Activated CD4-positive, alpha-beta T cell treated with anti-CD3 and anti-CD28 coated beads for 1 hour (primary cell): ENCODE measurements at places on chromosomes 6 and 20.

DNA sequence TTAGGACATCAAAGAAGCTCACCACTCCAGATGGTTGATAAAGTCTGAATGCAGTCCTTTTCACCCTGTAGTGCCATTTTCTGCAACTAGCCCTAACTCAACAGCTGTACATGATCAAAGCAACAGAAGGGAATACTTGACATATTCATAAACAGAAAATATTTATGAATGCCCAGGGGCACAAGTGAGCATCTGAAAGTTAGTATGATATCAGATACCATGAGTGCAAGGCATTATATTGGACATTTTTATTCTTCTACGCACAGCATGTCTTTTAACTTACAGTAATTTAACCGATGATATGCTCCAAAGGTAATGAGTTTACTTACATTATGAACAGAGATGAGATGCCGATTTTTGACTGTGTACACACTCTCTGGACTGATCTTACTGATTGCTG is 142.0 kb downstream of the MCHR2 start:
- no peak for DNase-seq

DNA sequence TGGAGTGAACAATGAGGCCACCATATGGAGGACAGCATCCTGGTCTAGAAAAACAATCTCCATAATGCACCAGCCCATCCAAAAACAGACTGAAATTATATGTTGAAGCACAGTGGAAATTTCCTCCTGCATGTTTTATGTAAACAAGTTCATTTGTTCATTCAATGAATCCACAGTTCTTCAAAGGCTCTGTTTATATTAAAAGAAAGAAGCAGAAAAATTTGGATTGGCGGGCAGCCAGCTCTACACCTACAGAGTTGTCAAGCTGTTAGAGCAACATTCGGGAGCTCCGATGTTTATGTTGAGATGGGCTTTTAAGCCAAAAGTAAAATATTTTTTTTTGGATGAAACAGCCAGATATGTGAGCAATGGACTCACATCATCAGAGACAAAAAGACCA is 395.3 kb upstream of the SULF2 start:
- no peak for DNase-seq

DNA sequence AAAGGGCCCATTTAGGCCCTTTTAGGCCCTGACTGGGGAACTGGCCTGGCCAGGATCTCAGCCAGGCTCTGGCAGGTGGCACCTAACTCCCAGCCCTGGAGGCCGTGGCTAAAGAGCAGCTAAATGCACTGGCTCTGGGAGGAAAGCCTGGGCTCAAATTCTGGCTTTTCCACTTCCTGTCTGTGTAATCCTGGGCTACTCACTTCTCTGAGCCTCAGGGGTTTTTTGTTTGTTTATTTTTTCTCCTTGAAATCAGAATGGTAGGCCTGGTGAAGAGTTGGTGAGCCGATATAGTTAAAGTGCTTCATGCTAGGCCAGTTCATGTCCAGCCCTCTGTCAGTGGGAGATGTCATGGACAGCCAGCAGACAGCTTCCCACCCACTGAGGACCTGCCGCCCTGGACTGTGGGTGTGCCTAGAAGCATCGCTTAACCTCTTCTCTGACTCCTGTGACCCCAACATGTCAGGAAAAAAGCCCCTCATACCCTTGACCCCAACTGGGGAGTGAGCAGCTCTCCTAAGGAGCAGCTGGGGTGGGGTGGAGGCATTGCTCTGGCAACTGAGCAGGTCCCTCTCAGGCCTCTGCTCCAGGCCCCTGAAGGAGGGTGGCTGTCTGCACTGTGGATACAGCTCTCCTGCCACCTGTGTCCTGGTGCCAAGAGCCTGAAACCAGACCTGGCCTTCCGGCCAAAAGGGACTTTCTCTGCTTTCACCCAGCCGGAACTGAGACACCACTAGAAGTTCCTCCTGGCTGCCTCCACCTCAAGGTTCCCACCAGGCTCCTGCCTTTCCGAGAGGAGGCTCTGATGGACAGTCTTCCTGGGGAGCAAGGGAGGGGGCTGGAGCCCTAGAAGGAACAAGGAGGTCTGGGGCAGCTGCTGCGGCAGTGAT is 57.2 kb upstream of the MYL9 start:
- DNase-seq, result no peak

DNA sequence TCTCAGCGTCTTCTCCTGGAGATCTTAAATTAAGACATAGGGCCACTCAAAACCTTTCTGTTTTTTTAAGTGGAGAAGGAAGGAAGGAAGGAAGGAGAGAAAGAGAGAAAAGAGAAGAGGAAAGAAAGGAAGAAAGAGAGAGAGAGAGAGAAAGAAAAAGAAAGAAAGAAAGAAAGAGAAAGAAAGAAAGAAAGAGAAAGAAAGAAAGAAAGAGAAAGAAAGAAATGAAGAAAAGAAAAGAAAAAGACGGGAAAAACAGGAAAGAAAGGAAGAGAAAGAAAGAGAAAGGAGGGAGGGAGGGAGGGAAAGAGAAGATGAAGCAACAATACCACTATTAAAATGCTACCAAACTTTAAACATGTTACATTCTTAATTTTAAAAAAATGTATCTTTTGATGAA is 336.5 kb upstream of the ARID1B start:
- no peak for DNase-seq

GRCh38 chr6:24901698-24902328 is 33.9 kb downstream of the RIPOR2 start:
- no peak for DNase-seq

DNA sequence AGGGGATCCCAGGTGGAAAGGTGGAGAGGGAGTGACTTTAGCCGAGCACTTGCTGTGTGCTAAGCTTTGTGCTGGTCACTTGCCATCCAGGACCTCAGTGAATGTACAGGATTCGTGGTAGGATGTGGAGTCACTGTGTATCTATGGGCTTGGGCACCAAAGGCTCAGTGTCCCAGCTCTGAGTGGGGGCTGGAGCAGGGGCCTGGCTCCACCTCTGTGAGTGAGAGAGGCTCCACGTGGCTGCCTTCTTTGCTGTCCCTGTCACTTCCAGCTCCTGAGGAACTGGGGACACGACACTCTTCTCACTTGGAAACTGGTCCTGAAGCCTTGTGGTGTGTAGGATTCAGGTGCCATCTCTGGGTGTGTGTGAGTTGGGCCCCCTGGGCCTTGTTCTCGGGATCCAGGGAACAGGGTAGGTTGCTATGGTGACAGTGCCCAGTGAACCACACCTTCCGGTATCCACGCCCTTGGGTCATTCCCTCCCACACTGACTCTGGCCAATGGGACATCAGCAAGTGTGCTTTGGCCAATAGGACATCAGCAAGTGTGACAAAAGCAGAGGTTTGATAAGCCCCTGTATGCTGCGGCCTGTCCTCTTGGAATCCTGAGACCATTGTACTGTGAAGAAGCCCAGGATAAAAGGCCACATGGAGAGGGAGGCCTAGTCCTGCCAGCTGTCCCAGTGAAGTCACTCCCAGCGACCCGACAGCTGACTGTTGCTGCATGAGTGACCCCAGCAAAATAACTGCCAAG is 87.7 kb downstream of the CDH22 start:
- no peak for DNase-seq

GRCh38 chr20:63082939-63083735 is 76.4 kb upstream of the BHLHE23 start:
- DNase-seq, result no peak

DNA sequence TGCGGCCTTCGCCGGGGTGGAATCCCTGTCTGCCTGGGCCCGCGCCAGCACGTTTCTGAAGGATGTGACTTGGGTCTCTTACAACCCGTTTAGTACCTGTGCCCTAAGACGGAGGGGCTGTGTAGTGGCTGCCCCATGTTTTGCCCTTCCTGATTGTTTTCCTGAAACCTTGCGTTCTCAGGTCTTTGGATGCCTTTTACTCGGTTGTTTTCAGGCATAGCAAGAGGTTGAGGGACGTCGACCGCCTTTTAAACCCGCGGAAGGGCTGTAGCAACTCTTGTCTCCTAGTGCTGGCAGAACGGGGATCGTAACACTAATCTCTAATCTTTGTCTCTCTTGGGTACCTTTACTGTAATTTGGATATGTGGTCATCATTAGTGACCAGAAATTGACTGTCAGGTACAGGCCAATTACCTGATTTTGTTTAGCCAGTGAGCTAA is 706 bp upstream of the NANP start:
- no peak for DNase-seq

GRCh38 chr20:5069141-5069806 is 50.5 kb downstream of the PCNA start:
- DNase-seq, result no peak

DNA sequence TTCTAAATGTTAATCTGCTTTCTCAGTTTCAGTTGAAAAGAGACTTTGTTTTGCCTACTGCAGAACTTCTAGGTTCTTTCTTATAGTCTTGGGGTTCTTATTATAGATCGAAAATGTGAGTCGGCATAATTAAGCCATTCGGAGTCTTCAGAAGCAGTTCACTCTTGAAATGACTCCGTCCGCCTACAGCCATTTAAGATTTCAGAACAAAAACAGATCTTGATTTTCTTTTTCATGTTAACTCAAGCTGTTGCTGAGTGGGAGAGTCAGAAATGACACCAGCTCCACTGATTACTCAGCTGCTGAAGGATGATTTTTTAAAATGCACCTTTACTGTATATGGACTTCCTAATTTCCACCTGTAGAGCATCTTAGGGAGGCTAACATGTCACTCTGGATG is 15.9 kb downstream of the PRDM1 start:
- no peak for DNase-seq

- no peak for DNase-seq
These were observed 326.2 kb upstream of the SPTLC3 start for GRCh38 chr20:12682613-12683012.

DNA sequence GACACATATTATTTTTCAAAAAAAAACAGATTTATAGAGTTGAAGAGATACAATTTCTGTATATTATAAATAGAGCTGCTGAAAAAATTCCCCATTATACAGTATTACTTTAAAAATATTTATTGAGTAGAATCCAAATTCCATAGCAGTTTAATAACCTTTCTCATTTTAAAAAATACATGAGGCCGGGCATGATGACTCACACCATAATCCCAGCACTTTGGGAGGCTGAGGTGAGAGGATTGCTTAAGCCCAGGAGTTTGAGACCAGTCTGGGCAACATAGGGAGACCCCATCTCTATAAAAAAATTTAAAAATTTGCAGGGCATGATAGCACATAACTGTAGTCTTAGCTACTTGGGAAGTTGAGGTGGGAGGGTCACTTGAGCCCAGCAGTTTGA is 13.0 kb downstream of the ATRN start:
- DNase-seq, result no peak

- no peak for DNase-seq
These were observed 10.8 kb upstream of the EFCAB8 start for GRCh38 chr20:32847964-32848363.

DNA sequence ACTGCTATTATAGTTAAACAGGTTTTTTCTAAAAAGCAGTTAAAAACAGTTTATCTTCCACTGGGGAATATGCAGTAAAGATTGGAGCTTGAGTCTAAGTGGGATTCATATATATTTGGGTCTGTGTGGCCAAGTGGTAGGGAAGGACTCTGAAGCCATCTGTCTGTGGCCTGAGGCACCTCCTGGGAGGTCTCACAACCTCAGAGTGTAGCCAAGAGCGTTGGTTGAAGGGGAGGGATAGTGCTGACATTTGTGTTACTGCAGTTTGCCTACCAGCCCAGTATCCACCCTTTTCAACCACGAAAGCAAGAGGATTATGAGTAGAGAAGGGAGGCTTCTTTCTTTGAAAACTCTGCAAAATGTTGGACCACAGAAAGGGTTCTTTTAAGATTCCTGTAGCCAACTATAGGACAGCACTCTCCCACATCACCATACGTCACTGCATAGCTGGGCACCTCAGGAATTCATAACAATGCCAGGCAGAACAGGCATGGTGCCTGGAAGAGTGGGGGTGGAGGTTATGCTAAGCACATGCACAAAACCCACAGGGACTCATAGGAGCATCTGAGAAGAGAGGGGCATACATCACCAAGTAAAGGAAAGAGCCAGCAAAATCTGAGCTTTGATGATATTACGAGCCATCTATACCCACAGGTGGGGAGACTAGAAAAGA is 90.5 kb upstream of the HEY2 start:
- DNase-seq, result no peak

- DNase-seq, result peak; percentile 56
These were observed 1.4 kb downstream of the STAU1 start for GRCh38 chr20:49186535-49187329.

- peak; percentile 66 for DNase-seq
These were observed 113.9 kb upstream of the PRSS16 start for GRCh38 chr6:27133281-27134227.

DNA sequence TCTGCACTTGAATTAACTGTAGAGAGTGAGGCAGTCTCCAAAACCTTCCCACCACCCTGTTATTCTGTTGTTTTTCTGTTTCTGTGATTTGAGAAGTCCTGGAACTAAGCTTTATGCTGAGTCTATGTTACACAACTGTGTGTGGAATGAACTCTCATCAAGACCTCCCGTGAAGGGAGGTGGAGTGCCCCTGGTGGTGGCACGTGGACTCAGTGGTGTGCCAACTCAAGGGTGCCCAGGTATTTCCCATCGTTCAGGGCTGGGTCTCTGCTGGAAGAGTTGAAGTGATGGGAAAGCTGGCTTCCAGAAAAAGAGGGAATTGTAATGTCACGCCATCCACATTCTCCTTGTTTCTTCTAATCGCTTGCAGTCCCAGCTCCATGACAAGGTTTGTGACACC is 374.2 kb downstream of the SMOC2 start:
- DNase-seq, result no peak

- no peak for DNase-seq
These were observed 38.1 kb upstream of the HLA-E start for GRCh38 chr6:30450909-30451841.

- DNase-seq, result no peak
These were observed 693 bp downstream of the FAM50B start for GRCh38 chr6:3849681-3850450.

DNA sequence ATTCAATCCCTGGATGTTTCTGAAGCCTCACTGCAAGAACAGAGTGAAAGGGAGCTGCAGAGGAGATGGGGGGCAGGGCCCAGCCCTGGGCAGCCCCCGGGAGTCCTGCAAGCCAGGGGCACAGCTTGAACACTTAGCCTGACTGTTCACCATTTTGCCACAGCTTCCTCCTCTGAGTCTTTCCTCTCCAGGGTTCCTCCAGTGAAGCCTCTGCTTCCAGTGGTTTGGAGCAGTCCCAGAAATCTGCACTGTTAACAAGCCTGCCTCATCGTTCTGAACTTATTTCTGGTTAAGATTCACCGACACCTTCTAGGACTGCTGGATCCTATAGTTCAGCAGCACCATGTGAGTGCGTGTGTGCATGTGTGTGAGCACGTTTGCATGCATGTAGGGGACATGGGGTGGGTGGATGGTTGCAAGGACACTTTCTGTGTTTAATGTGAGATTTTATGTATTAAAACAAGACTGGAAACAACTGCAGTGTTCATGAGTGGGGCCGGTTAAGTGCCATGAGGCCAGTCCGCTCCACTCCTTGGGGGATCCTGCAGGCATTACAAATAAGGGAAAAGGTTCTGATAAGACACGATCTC is 24.6 kb downstream of the CEBPB start:
- DNase-seq, result no peak

DNA sequence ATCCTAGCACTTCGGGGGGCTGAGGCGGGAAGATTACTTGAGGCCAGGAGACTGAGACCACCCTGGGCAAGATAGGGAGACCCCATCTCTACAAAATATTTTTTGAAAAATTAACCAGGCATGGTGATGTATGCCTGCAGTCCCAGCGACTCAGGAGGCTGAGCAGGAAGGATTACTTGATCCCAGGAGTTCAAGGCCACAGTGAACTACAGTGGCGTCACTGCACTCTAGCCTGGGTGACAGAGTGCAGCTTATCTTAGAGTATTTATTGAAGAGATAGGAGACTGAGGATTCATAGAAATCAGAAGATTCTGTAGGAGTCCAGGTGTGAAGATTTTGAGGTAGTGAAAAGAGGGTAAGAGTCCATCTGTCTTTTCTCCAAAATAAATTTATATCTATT is 45.0 kb downstream of the SLC17A5 start:
- no peak for DNase-seq
